ENCODE measurements at places on chromosomes 3 and 15.

DNA sequence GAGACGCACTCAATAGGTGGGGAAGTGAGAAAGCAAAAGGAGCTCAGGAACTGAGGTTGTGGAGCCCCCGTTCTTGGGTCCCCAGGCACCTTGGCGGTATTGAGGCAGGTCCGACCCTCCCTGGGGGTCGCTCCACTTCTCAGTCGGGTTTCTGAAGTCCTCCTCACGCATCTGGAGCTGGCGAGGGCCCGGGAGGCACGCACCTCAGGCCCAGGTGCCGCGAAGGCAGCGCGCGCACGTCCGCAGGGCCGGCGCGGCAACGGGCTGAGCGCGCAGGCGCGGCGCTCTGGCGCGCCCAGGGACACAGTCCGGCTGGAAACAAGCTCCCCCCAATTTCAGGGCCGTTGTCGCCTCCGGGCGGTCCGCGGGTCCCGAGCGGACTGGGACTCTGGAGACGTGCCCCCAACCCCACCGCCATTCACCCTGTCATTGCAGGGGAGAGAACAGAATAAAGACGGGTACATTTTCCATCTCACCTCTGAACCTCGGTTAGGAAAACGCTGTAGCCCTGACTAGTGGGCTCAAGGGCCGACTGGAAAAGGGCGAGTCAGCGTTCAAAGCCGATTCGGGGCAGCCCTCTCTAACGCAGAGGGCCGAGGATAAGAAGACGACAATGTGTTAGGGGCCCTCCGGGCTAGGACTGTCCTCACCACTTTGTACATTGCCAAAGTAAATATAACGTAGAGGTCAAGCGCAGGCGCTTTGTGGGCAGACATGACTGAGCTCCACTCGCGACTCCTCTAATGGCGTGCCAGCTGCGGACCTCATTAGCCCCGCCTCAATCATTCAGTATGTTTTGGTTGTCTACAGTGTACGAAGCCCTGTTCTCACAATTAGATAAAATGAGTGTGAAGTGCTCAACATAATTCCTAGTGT is at the start of gene ZNF770:
Gene ZNF770 (minus strand): TSS at position 261 of the 876 bp plus-strand sequence. CDS start 4,853 bp downstream, outside the sequence.
- peak; percentile 85 for DNase-seq

- no peak for DNase-seq
Measured at GRCh38 chr3:181210275-181210674, 220.7 kb upstream of the DNAJC19 start.

DNA sequence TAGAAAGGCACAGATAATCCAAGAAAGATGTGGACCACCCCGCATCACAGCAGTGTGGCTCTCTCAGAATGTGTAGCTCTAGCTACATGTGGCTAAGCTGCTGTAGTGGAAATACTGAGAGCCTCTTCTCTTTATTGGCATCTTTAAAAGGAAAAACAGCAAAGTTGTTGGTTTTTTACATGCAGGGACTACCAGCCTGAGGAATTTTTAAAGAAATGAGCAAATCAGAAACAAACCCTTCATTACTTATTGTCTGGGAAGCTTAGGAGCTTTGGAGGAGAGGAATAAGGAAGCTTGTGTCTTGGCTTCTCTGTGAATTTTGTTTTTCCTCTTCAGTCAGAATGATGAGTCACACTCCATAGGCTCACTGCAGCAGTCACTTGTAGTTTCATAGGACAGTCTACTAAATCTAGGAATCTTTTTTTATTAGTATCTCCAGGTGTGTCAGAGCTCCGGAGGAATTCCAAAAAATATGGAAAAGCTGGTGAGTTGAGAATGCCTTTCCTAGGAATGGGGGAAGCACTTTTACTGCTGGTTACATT is 27.5 kb downstream of the POLG start:
- no peak for DNase-seq

- no peak for DNase-seq
Measured at GRCh38 chr3:159765860-159766294, 222.8 kb upstream of the IL12A start.

DNA sequence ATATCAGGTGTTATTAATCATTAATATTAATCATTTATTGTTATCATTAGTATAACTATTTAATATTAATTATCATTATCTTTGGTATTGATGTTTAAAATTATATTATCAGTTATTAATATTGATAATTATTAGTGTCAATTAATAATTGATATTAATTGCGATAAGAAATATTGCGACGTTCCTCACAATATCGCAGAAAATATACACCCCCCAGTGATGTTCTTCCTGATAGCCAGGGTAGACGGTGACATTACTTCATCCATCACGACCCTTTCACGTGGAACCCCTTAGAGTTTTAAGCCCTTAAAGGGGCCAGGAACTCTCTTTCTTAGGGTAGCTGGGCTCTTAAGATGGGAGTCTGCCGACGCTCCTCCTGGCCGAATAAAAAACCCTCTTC is 98.6 kb upstream of the OSBPL11 start:
- no peak for DNase-seq

GRCh38 chr15:33837294-33837693 is 131.0 kb upstream of the CHRM5 start:
- no peak for DNase-seq

GRCh38 chr3:184078851-184079250 is 18.0 kb upstream of the HTR3E start:
- DNase-seq, result no peak

- DNase-seq, result no peak
Measured at GRCh38 chr3:32469151-32469874, 33.3 kb downstream of the CMTM6 start.

DNA sequence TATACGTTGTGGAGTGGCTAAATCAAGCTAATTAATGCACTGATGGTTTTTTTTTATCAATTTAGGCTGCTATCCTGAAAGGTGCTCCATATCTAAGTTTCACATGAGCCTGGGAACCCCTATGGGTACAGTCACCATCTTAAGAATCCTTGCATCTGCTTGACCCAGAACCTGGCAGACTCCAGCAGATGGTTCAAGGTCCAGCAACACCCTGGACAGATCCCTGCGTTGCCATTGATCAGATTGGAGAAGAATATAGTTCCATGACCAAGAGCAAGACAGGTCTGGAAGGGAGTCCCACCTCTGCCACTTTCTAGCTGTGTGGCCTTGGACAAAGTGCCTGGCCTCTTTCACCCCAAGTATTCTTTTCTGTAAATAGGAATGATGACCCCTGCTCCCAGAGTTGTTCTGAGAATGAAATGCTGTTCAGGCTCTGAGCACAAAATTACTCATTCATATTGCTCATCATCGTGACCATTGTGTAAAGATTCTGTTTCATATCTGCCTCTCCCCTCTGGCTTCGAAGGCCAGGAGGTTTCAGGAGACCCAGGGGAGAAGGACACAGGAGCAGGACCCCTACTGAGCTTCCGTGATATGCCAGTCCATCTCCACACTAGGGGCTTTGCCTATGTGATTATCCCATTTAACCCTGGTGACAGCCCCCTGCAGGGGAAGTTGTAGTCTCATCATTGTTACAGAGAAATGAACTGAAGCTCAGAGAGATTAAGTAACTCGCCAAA is 30.0 kb upstream of the TSEN2 start:
- no peak for DNase-seq

GRCh38 chr15:76668900-76669299 is 236.2 kb downstream of the SCAPER start:
- DNase-seq, result no peak

- no peak for DNase-seq
Measured at GRCh38 chr3:62367763-62368195, 5.6 kb downstream of the FEZF2 start.

- no peak for DNase-seq
Measured at GRCh38 chr3:46541835-46542234, 24.3 kb downstream of the LRRC2 start.

DNA sequence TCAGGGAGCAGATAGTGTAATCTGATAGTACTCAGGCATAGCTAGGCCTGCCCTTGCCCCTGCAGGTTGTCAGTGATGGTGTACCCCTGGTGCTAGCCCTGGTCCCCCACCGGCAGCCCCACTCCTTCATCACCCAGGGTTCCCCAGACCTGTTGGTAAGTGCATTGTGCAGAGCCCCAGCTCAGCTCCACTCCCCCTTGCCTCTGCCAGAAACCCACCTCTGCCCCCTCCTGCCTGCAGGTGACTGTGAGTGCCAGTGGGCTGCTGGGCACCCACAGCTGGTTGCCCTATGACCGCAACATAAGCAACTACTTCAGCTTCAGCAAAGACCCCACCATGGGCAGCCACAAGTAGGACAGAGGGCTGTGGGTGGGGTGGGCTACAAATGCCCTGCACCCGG is 27.5 kb downstream of the NBEAL2 start:
- DNase-seq, result no peak

DNA sequence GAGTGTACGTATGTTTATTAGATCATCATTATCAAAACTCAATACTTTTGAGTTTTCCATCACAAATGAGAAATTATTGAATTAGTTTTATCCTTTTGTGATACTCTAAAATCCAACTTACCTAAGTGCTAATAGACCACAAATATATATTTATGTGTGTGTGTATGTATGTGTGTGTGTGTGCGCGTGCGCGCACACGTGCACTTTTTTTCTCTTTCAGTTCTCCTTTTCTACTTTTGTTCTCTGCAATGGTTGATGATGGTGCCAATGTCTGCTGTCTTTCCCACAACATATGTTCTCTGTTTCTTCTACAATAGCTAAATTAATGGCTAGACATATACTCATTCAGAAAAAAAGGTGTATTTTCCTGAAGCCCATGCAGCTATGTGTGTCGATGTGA is 571.6 kb upstream of the ARPP21 start:
- DNase-seq, result no peak

DNA sequence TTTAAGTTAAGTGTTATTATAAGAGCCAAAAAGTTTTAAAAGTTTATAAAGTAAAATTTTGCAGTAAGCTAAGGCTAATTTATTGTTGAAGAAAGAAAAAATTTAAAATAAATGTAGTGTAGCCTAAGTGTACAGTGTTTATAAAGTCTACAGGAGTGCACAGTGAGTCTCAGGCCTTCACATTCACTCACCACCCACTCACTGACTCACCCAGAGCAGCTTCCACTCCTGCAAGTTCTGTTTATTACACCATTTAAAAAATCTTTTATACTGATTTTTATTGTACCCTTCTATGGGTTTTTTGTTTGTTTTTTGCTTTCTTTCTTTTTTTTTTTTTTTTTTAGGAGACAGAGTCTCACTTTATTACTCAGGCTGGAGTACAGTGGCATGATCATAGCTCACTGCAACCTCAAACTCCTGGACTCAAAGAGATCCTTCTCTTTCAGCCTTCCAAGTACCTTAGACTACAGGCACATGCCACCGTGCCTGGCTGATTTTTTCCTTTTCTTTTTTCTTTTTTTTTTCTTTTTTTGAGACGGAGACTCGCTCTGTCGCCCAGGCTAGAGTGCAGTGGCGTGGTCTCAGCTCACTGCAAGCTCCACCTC is 25.9 kb downstream of the CSTA start:
- no peak for DNase-seq

GRCh38 chr3:26753095-26753494 is 130.5 kb downstream of the LRRC3B start:
- DNase-seq, result no peak

DNA sequence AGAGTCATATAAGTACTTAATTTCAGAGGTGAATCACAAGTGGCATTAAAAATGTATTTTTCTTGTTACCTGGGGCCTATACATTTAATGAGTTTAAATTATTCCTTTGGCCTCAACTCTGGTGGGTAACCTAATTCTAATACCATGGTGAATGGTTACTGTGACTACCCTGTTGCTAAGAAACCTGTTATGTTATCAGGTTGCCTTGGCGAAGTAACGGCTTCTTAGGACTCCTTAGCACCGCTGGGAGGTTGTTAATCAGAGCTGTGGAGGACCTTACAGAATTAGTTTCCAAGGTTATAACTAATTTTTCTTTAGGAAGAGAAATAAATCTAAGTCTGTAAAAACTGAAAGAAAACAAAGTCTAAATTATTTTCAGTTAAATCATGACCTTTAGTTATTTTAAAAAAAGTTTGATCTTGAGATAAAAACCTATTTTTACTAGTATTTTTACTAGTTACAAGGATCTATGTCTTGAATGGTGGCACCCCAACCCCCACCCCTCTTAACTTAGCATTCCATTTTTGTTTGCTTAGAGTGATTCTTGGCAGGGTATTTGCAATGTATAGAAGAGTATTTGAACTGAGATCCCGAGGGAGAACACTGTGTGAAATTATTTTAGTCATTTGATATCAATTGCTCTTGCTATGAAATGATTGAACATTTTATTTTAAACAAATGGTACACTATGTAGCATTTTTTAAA is 155.5 kb downstream of the FNDC3B start:
- no peak for DNase-seq

DNA sequence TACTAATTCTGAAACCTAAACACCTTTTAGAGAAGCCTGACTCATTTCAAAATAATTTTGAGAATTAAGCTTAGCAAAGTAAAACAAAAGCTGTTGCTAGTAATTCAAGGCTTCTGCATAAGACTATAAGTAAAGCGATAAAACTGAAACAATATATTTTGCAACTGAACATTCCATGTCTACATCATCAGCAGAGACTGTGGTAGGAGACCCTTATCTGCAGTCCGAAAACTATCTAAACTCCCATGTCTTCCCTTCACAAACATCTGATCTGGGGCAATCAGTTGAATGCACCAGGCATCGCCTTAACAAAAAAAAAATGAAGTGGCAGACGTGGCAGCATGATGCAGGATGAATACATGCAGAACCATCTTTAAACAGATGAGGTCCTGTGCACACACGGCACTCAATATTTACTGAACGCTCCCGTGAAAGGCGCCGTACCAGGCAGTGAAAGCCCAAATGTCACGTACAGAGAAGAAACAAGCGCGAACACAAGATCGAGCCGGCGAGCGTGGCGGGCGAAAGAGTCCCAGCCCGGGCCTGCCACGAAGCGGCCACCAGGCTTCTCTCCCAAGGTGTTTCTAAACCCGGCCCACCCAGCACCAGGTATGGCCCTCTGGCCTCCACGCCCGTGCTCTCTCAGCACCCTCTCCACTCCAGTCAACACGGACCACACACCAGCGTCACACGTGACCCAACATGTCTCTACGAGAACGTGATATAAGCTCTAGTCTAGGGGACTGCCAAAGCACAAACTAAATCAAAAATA is 63.0 kb downstream of the CHSY1 start:
- no peak for DNase-seq

- no peak for DNase-seq
Measured at GRCh38 chr3:192496905-192497587, 230.3 kb downstream of the FGF12 start.

DNA sequence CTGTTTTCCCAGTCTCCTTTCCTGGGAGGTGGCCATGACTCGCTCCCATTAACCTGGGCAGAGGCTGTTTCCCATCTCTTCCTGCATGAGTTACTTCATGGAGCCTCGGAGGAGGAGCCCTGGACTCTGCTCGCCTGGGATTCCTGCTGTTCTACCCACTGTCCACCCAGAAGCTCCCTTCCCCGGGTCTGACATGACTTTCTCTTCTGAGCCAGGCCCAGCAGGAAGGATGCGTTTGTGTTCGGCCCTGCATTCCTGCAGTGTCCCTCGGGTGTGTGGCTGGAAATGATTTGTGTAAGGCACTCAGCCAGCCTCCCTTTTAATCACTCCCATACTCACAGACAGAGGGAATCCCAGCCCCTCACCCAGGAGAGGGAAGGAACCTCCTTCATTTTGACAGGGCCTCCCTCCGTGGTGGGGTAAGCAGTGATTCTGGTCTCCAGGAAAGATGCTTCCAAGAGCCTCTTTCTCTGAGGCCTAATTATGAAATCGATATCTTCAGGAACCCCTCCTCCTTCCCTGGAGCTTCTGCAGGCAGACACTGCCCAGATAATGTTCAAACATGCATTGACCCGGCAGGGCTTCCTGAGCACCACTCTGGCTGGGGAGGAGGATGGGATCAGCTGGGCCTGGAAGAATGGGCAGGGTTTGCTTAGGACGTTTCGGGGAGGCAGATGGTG is 41.6 kb upstream of the DLG1 start:
- no peak for DNase-seq

- no peak for DNase-seq
Measured at GRCh38 chr15:95883064-95883463, 447.4 kb upstream of the NR2F2 start.

- DNase-seq, result no peak
Measured at GRCh38 chr15:41886741-41887140, 7.1 kb downstream of the SPTBN5 start.

Measured in activated CD4-positive, alpha-beta T cell treated with anti-CD3 and anti-CD28 coated beads, Interleukin-2, amount 50 U/mL, for 48 hours (primary cell).